Endothelial cell of umbilical vein (primary cell): ENCODE measurements at places on chromosomes 7 and 10.

DNA sequence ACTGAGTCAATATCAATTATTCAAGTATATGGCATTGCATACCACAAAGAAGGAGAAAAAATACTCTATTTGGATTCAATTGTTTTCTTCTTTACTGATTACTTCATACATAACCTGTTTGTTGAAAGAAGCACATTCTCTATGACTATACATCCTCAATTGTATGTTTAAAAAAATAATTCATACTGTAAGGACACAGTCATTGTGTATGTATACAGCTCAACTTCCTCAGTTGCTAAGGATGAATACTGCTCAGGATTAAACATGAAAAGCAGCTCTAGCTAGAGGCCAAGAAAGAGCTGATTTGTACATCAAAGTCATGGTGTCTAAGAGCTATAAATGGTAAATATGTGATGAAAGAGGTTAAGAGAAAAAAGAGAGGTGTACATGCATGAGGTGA, 15.8 kb upstream of the BPGM start:
- H3K4me1 ChIP-seq, result peaks cover 26% of the 10 kb centered on the region
- peak; percentile 86 for DNase-seq
- no peaks in the 10 kb centered on the region for H3K27me3 ChIP-seq
- peak overlapping the region; percentile 95 for H3K27ac ChIP-seq
- no peaks in the 10 kb centered on the region for H3K36me3 ChIP-seq

GRCh38 chr7:86137343-86137742, 506.4 kb upstream of the GRM3 start:
- no peaks in the 10 kb centered on the region for H3K36me3 ChIP-seq
- H3K4me1 ChIP-seq, result no peaks in the 10 kb centered on the region
- H3K27me3 ChIP-seq, result no peaks in the 10 kb centered on the region
- DNase-seq, result no peak
- H3K27ac ChIP-seq, result no peak overlapping the region

GRCh38 chr7:19919261-19920095, 146.1 kb upstream of the TMEM196 start:
- H3K4me3 ChIP-seq, result no peak overlapping the region
- H3K36me3 ChIP-seq, result no peaks in the 10 kb centered on the region
- peak; percentile 80 for DNase-seq

GRCh38 chr7:148993193-148993592, 35.1 kb downstream of the PDIA4 start:
- no peaks in the 10 kb centered on the region for H3K27me3 ChIP-seq
- H3K27ac ChIP-seq, result no peak overlapping the region
- H3K36me3 ChIP-seq, result no peaks in the 10 kb centered on the region
- DNase-seq, result no peak
- H3K4me1 ChIP-seq, result peaks cover 2% of the 10 kb centered on the region

DNA sequence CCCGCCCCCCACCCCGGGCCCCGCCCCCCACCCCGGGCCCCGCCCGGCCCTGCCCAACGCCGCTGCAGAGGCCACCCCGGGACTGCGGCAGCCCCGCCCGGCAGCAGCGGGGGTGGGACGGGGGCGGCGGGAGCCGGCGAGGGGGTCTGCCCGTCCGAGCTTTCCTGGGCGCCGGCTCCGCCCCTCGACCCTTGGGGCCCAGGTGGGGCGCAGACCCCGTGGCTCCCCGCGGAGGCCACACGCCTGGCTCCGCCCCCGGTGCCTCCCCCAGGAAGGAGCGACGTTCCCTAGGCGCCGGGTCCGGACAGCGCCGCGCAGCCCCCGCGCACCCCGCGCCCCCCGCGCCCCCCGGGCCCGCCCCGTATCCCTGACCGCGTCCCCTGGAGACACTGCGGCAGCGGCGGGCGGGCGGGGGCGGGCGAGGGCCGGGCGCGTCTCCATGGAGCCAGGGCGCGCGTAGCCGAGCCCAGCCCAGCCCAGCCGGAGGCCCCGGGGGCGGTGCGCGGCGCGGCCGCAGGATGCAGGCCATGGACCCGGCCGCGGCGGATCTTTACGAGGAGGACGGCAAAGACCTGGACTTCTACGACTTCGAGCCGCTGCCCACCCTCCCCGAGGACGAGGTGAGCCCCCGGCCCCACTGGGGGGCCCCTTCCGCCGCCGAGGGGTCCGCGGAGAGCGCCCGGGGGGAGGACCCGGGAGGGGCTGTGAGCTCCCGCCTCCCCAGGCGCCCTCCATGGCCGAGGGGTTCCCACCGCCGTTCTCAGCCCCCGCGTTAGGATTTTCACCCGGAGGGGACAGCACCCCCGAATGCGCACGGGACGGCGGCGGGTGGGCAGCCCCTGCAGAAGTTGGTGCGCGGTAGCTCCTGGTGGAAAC, at the start of gene KNDC1:
TSS of gene KNDC1 (plus strand) at position 270 of the 876 bp plus-strand sequence. CDS start at position 519, 249 bp downstream.
- H3K36me3 ChIP-seq, result no peaks in the 10 kb centered on the region
- no peak within 1 kb of the TSS for H3K27ac ChIP-seq
- no peak within 1 kb of the TSS for H3K4me3 ChIP-seq
- peaks cover 12% of the 10 kb centered on the region for H3K27me3 ChIP-seq
- no peaks in the 10 kb centered on the region for H3K4me1 ChIP-seq

DNA sequence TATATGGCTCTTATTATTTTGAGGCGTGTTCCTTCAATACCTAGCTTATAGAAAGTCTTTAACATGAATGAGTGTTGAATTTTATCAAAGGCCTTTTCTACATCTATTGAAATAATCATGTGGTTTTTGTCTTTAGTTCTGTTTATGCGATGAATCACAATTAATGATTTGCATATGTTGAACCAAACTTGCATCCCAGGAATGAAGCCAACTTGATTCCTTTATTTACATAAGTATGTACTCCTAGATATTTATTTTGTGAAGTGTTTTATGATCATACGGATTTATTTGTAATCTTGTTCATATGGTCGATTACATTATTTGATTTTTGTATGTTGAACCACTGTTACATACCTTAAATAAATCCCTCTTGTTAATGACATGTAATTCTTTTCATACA, 244.3 kb upstream of the KCND2 start:
- H3K27me3 ChIP-seq, result no peaks in the 10 kb centered on the region
- H3K4me1 ChIP-seq, result no peaks in the 10 kb centered on the region
- no peak overlapping the region for H3K4me3 ChIP-seq

GRCh38 chr7:2843711-2844152, 376 bp downstream of the GNA12 start:
- H3K4me3 ChIP-seq, result peak overlapping the region; percentile 57
- no peaks in the 10 kb centered on the region for H3K36me3 ChIP-seq
- H3K27ac ChIP-seq, result no peak overlapping the region
- H3K4me1 ChIP-seq, result peaks cover 2% of the 10 kb centered on the region
- DNase-seq, result no peak

DNA sequence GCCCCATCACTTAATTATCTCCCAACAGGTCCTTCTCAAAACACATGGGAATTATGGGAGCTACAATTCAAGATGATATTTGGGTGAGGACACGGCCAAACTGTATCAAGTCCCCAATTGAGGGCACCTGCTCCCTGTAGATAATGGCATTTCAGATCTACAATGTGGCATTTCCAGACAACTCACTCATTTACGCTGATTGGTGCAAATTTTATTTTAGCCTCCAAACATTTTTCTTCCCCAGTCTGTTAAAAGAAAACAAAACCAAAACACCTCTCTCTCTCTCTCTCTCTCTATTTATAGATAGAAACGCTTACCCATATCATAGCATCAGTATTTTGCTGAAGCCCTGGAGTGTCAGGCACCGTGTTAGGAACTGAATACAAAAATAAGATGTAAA, 148.7 kb upstream of the KLF6 start:
- DNase-seq, result no peak
- no peaks in the 10 kb centered on the region for H3K27me3 ChIP-seq
- no peak overlapping the region for H3K27ac ChIP-seq

DNA sequence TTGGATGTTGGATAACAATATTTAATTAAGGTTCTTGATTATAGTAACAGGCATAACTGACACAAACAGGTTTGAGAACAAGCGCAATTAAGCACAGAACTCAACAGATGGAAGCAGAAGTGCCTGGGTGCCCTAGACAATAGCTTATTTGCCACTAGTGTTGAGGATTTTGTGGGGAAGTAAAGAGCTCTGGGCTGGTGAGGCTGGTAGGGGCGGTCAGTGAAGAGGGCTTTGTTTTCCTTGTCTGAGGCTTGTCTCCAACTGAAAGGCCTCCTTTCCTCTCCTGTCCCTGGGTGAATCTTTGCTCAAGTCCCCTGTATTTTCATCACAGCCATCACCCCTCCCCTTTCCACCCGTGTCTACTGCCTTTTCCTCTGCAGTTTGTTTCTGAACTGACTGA, 104.6 kb downstream of the KAT6B start:
- DNase-seq, result no peak
- H3K4me3 ChIP-seq, result no peak overlapping the region
- peaks cover 6% of the 10 kb centered on the region for H3K4me1 ChIP-seq
- no peaks in the 10 kb centered on the region for H3K27me3 ChIP-seq
- no peaks in the 10 kb centered on the region for H3K36me3 ChIP-seq

- no peak overlapping the region for H3K27ac ChIP-seq
- H3K4me1 ChIP-seq, result no peaks in the 10 kb centered on the region
- H3K4me3 ChIP-seq, result no peak overlapping the region
- no peak for DNase-seq
Measured at GRCh38 chr10:43376828-43377423, 5.5 kb downstream of the FXYD4 start.

- no peak overlapping the region for H3K27ac ChIP-seq
- H3K36me3 ChIP-seq, result no peaks in the 10 kb centered on the region
- no peaks in the 10 kb centered on the region for H3K27me3 ChIP-seq
- H3K4me1 ChIP-seq, result peaks cover 8% of the 10 kb centered on the region
- no peak overlapping the region for H3K4me3 ChIP-seq
Measured at GRCh38 chr10:482051-482501, 207.4 kb downstream of the DIP2C start.

- DNase-seq, result no peak
- no peaks in the 10 kb centered on the region for H3K4me1 ChIP-seq
- H3K4me3 ChIP-seq, result no peak overlapping the region
- no peak overlapping the region for H3K27ac ChIP-seq
Measured at GRCh38 chr7:121480566-121481335, 84.6 kb upstream of the FAM3C start.

GRCh38 chr10:42938351-42938750, 138.5 kb upstream of the RET start:
- H3K27ac ChIP-seq, result no peak overlapping the region
- H3K27me3 ChIP-seq, result peaks cover 6% of the 10 kb centered on the region
- H3K36me3 ChIP-seq, result no peaks in the 10 kb centered on the region
- H3K4me3 ChIP-seq, result no peak overlapping the region

GRCh38 chr7:134422008-134422407, 36.9 kb downstream of the AKR1B1 start:
- peak; percentile 16 for DNase-seq
- no peaks in the 10 kb centered on the region for H3K36me3 ChIP-seq
- H3K4me3 ChIP-seq, result no peak overlapping the region
- H3K4me1 ChIP-seq, result peaks cover 10% of the 10 kb centered on the region

GRCh38 chr7:76377186-76377918, 18.6 kb upstream of the YWHAG start:
- H3K4me1 ChIP-seq, result peaks cover 19% of the 10 kb centered on the region
- no peak overlapping the region for H3K4me3 ChIP-seq
- no peak for DNase-seq

GRCh38 chr10:49556723-49557122, 17.8 kb upstream of the ERCC6 start:
- no peak for DNase-seq
- H3K27ac ChIP-seq, result no peak overlapping the region
- H3K36me3 ChIP-seq, result no peaks in the 10 kb centered on the region
- H3K4me1 ChIP-seq, result peaks cover 24% of the 10 kb centered on the region

DNA sequence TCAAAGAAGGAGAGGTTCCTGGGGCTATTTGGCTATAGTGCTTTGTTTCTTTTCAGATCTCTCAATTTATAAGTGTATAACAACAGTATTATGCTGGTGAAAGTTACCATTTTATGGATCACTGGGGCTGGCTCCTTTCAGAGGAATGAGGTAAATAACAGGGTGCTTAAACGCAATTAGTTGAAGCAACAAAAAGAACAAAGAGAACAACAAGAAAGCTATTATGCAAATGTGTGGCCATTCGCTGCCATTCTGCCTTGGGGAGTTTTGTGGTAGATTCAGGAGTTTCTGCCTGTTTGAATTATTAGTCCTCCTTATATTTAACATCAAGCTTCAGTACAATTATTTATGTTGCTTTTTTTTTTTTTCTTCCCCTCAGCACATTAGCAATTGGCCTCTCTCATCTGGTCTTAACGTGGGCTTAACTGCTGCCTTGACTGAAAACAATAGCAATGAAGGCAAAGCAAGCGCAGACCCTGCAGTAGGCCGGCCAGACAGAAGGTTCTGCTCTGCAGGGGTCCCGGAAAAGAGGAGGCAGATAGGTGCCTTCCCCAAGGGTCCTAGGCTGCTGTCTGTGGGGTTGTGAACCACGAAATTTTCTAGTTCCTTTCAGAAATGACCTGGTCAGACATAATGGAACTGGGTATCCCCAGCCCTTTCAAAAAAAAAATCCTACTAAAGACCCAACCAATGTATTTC, 339.9 kb upstream of the PODXL start:
- H3K27me3 ChIP-seq, result no peaks in the 10 kb centered on the region
- peak overlapping the region; percentile 95 for H3K27ac ChIP-seq
- no peaks in the 10 kb centered on the region for H3K36me3 ChIP-seq
- DNase-seq, result peak; percentile 7

- H3K4me3 ChIP-seq, result no peak overlapping the region
- H3K36me3 ChIP-seq, result no peaks in the 10 kb centered on the region
- H3K27me3 ChIP-seq, result no peaks in the 10 kb centered on the region
- H3K27ac ChIP-seq, result no peak overlapping the region
- H3K4me1 ChIP-seq, result no peaks in the 10 kb centered on the region
Measured at GRCh38 chr10:128734161-128734560, 607.9 kb upstream of the MKI67 start.

DNA sequence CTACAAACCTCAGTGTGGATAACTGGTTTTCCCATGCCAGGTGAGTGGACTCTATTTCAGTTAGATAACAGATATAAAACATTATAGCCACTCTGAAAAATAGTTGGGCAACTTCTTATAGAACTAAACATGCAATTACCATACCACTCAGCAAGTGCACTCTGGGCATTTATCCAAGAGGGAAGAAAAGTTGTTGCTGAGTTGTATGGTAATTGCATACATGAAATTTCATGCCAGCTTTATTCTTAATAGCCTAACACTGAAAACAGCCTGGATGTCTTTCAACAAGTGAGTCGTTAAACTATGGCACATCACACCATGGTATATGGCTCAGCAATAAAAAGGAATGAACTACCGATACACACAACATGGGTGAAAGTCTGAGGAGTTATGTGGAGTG, 10.6 kb upstream of the UPP1 start:
- DNase-seq, result no peak
- H3K27ac ChIP-seq, result no peak overlapping the region
- H3K36me3 ChIP-seq, result no peaks in the 10 kb centered on the region
- H3K4me1 ChIP-seq, result peaks cover 2% of the 10 kb centered on the region
- no peak overlapping the region for H3K4me3 ChIP-seq
- no peaks in the 10 kb centered on the region for H3K27me3 ChIP-seq

DNA sequence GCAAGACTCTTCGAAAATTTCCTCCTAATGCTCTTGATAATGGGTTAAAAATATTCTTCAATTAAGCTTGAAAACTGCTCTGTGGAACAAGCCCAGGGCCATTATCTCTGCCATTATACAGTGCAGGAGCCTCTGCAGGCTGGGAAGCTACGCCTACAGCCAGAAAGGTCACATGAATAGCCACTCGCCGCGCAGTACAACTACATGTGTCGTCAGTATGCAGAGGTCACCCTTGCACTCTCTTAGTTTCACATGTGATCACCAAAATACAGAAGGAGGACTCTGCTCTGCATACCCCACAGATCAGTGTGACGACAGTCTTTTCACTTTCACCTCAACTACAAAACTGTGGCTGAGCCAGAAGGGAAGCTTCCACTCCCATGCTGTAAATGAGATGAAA, 141.8 kb upstream of the C1QL3 start:
- no peaks in the 10 kb centered on the region for H3K27me3 ChIP-seq
- no peak overlapping the region for H3K4me3 ChIP-seq
- no peak for DNase-seq
- no peaks in the 10 kb centered on the region for H3K4me1 ChIP-seq
- no peak overlapping the region for H3K27ac ChIP-seq
